ENCODE measurements at places on chromosomes 3 and 15.

- peak; percentile 71 for DNase-seq
Observed at GRCh38 chr3:108662142-108662738, 72.7 kb downstream of the DZIP3 start.

DNA sequence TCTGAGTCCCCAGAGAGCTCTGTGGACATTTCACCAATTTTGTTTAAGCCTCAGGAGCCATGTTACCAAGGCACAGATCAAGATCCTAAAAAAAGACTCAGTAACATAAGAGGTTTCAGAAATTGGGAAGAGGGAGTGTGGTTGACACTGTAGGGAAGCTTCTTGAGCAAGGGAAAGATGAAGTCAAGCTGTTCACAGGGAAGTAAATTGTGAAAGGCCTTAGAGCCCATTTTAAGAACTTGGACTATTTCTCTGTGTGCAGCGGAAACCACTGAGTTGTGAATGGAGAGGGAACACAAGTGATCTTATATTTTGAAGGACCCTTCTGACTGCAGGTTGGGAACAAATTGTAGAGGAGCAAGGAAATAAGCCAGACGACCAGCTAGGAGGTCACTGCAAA is 18.7 kb downstream of the BCL2A1 start:
- DNase-seq: no peak

DNA sequence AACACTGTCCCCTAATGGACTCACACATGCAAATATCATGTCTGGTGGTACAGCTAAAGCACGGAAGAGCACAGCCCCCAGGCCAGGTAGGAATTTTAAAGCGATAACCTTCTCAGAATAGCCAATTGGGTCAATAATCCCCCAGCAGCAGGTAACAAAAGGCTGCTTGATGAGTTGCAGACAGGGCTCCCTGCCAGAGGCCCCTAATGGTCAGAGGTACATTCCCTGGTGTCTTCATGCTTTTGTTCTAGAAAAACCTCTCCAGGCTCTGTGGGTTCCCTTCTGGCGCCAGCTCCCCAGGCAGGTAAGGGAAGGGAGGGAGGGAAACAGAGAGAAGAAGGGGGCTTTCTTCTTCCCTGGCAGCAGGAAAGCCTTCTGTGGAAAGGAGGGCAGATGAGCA is 43.4 kb upstream of the PRTG start:
- DNase-seq: no peak

DNA sequence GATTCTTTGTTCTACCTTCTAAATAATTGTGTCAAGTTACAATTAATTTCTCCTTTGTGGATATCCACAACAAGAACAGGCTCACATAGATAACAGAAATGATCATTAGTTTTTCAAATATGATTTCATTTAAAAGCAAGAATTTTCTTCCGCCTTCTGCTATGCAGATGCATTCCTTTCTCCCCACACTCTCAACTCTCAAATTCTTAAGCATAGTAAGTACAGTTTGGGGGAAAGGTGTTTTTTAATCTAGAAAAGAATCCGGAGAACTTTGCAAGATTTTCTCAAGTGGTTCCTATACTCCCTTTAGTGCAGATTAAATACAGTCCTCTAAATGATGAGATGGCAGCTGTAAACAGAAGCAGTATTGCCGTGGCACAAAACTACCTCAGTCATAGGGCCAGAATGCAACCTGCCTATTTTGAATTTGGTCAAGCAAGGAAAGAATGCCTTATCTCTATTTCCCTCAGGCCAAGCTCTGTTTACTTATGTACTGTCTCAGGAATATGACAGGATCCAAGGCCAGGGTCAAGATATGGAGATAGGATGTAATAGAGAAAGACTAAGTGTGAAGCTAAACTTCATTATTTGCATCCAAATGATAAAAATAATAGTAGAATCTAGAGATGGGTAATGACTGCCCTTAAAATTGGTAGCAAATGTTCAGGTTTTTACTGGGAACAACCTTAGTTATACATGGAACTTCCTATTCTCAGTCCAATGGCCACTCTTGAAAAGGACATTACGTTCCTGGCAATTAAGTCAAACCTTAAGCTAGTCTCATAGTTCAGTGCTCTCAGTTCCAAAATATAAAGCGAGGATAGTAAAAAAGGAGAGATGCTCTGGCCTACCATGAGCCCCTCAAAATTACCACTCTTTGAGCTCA is 77.3 kb upstream of the PHLDB2 start:
- DNase-seq: no peak

DNA sequence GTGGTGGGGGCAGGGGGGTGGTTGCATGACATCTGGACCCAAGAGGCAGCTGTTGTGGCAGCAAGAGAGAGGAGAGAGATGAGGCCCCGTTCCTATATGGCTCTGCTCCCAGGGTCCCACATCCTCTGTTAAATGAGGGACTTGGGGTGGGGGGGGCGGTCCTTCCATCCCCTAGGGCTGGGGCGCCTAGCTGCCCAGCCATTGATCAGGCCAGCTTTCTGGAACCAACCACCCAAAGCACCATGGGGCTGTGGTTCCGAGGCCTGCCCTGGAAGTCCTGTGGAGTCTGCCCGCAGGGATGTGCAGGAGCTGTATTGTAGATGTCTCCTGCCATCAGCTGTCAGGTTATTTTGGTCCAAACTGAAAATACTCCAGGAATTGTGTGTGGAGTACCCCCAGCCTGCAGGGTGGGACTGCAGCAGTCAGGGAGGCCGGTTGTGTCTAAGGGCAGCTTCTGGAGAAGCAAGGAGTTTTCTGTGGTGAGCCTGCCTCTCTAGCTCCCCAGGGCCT is 5.2 kb downstream of the FURIN start:
- DNase-seq: no peak

GRCh38 chr3:124461126-124461525 is 269.1 kb upstream of the UMPS start:
- no peak for DNase-seq

DNA sequence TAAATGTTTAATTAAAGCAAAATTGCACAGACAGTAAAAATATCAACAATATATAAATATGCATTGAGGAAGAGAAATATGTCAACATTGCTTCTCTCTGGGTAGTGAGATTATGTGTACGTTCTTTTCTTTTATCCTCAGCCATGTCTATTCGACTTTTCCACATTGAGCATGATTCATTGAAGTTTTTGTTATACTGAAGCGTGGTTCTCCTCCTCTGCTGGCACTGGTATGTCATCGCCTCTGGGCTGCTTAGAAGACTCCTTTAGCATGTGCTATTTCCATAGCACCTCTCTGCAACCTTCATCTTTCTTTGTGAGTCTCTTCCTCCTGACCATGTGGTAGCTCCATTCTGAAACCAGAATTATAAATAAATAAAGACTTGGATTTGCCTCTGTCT is 65.8 kb upstream of the AKAP13 start:
- no peak for DNase-seq

DNA sequence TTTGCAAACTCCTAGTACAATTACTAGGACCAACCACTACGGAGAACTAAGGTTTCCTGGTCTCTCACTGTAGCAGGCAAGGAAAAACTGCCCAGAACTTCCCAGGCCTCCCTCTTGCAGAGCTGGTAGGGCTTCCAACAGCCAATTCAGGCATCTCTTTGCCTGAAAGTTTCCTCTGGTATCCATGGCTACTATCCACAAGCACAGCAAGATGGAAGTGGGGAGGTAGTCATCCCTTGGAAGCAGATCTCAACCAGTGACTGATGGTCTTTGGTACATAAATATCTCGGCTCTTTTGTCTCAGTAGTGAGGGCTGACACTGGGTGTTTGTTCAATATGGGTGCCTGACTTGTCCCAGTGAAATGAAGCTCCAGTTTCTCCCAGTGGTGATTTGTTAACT is 201.3 kb upstream of the MRPL3 start:
- no peak for DNase-seq

- DNase-seq: no peak
Observed at GRCh38 chr3:72756900-72757299, 91.3 kb downstream of the SHQ1 start.

GRCh38 chr15:53976844-53977392 is 1.3 kb upstream of the UNC13C start:
- DNase-seq: no peak

DNA sequence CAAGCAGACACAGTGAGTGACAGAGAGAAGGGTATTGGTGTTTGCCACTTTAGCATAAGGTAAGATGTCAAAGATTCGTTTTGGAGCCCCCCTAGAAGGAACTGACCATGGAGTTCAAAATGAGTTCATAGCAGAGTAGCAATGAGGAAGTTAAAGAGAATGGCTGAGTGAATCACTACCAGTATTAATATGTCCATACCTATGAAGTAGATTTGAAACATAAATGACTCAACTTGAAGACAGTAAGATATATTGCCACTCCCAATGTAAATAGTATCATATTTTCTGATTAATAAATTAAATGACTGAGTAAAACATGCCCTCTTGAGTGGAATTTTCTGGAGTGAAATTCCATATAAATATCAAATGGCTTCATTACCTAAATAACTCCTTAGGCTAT is 675.1 kb downstream of the NLGN1 start:
- DNase-seq: no peak

- peak; percentile 25 for DNase-seq
Observed at GRCh38 chr3:88141458-88142083, 8.2 kb upstream of the C3orf38 start.

DNA sequence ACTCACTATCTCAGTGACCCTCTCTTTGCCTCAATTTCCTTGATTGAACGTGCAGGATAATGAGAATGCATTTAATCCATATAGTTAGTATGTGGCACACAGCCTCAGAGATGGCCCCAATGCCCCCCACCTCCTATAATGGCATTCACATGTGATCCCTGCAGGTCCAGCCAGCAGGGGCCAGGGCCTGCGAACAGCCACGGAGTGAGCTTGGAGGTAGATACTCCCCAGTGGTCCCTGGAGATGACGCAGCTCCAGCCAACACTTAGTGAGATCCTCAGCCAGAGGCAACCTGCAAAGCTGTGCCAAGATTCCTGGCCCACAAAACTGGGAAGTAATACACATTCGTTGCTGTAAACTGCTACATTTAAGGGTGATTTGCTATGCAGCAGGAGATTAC is 184.9 kb upstream of the NSMCE3 start:
- DNase-seq: no peak

DNA sequence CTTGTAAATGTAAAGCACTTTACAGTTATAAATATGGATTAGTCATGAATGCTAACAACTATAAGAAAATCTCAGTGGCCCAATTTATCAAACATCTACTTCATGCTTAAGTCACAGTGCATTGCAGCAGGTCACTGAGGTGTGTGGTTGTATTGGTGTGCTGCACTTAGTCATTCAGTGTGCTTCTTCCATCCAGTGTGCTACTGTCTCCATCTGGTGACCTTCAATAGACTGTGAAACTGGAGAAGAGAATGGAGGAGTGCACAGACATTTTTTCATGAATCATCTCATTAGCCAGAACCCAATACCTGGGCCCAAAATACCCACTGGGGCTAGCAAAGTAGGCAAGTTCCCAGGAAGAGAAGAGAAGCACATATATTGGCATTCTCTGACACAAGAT is 199.6 kb downstream of the SHOX2 start:
- no peak for DNase-seq

GRCh38 chr3:183468424-183468823 is 40.0 kb upstream of the MCF2L2 start:
- no peak for DNase-seq

DNA sequence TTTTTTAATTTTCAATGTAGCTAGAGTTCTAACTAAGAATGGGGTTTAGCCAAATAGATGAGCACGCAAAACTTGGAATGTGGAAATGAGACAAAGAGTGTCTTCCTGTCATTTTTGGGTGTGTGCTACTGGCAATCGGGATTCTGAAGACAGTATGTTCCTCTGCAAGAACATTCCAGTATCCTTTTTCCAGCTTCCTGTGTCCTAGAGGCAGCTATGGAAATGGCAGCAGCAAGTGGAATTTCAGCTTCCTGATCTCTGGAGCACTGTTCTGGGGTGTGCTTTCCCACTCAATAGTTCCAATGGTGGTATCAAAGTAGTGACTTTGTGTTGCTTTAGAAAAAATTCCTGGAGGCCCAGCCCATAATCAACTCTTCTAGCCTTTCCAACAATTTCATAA is 642.9 kb upstream of the KCNMB2 start:
- peak; percentile 1 for DNase-seq

- no peak for DNase-seq
Observed at GRCh38 chr3:141276398-141276797, 44.8 kb downstream of the PXYLP1 start.

DNA sequence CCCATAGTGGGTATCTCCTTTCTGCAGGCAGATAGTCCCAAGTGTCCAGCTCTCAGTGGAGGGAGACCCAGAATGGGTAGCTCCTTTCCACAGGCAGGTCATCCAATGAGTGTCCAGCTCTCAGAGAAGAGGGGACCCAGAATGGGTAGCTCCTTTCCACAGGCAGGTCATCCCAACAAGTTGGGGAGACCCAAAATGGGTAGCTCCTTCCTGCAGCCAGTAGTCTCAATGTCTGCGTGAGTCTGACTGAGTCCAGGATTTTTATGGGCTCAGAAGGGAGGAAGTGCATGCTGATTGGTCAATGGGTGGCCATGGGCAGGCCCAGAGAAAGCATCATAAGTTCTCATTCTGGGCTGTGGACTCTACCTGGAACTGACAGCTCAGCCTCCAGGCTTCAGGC is 150.7 kb upstream of the P2RY1 start:
- no peak for DNase-seq

DNA sequence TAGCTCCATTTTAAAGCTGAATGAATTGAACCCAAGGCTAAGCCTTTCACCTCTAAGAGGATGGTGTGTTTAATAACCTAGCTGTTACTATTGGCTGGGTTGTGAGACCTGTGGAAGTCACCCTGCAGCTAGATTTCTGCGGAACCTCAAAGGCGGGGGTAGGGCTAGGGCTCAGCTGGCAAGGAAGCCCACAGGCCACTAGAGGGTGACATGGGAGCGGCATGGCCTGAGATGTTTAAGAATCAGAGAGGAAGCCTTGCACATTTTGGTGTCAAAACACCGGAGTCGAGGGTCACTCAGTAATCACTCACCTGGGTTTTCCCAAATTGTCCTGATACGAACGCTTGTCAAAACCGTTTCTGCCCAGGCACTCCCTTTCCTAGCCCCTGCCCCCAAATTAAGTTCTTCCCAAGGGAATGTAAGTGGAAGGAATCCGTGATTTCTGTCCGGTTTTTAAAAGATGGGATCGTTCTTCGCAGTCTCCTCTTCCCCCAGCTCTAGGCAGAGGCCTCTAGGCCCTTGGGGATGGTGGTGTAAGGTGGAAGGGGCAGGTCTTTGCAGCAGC is 3.8 kb upstream of the ACAD9 start:
- peak; percentile 29 for DNase-seq

DNA sequence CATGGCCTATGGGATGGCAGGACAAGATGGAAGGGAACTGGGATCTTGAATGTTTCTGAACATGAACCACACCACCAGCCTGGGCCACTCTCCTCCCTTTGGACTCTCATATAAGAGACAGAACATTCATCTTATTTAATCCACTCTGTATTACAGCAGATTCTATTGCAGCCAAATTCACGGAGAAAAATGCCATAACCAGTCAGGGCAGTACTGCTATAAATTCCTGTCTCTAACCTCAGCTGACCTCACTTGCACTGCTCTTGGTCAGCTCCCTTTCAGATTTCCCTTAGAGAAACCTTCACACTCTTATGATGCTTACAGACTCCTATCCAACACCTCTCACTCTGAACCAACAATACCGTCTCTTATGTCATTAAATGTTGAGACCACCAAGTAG is 101.4 kb downstream of the RYK start:
- DNase-seq: peak; percentile 16
